ENCODE measurements at places on chromosomes 5 and 9.

DNA sequence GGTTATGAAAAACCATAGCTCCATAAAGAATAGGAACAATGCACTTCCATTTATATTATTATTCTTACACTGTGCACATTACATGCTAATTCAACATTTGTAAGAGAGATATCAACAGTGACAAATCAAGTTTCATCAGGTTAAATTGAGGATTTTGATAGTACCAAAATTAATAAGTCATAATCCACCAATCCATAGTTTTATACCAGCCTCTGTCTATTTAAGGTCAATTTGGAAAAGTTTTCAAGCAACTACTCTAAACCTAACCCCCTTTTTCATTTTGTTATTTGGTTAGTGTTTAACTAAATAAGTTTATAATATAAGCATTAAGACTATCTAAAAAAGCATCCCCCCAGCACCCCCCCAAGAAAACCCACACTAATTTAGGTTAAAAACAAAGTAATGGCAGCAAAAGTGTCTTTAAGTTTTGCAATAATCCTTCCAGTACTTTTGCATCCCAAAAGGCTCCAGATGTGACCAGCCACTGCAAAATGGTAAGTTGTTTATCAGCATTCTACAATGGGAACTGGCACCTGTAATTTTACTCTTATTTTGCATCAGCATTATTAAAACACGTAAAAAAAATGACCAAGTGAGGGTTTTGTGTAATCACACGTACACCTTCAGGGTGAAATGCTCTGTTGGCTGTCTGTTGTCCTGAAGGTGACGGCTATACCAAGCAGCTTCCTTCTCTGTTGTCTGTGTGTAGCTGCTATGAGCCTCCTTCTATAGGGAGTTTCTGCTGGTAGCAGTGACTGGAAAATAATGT is 36.8 kb upstream of the SSBP2 start:
- peak; percentile 86 for DNase-seq
- no peaks in the 10 kb centered on the region for H3K27me3 ChIP-seq
- H3K27ac ChIP-seq: no peak overlapping the region
- no peak overlapping the region for H3K4me3 ChIP-seq
- no peaks in the 10 kb centered on the region for H3K36me3 ChIP-seq
- H3K4me1 ChIP-seq: peaks cover 12% of the 10 kb centered on the region

- H3K36me3 ChIP-seq: no peaks in the 10 kb centered on the region
- H3K4me1 ChIP-seq: no peaks in the 10 kb centered on the region
- H3K27me3 ChIP-seq: no peaks in the 10 kb centered on the region
- no peak overlapping the region for H3K4me3 ChIP-seq
- DNase-seq: no peak
Measured at GRCh38 chr9:28542928-28543327, 969.6 kb upstream of the C9orf72 start.

DNA sequence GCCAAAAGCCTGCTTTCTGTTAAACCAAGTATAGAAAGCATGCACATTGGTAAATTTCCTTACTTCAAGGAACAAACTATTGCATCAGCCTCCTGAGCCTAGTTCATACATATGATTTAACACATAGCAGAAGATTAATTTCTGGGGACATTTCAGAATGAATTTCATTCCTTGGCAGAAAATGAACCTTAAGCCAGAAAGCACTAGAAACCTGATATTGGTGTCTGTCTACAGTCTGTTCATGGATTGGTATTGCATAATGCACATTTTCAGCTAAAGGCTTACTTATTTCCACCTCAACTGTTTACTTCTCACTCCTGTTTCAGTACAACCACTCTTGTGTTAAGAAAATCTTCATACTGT is 1471.8 kb upstream of the NUDT12 start:
- DNase-seq: no peak
- no peaks in the 10 kb centered on the region for H3K4me1 ChIP-seq
- H3K36me3 ChIP-seq: no peaks in the 10 kb centered on the region
- H3K27ac ChIP-seq: no peak overlapping the region
- no peaks in the 10 kb centered on the region for H3K27me3 ChIP-seq

GRCh38 chr9:125133403-125134329 is 9.7 kb downstream of the SCAI start:
- no peak overlapping the region for H3K27ac ChIP-seq
- no peaks in the 10 kb centered on the region for H3K36me3 ChIP-seq
- no peak overlapping the region for H3K4me3 ChIP-seq
- DNase-seq: no peak
- no peaks in the 10 kb centered on the region for H3K27me3 ChIP-seq

GRCh38 chr9:119412399-119412798 is 43.2 kb upstream of the BRINP1 start:
- H3K36me3 ChIP-seq: no peaks in the 10 kb centered on the region
- no peak overlapping the region for H3K4me3 ChIP-seq
- DNase-seq: no peak
- H3K27me3 ChIP-seq: no peaks in the 10 kb centered on the region
- H3K4me1 ChIP-seq: no peaks in the 10 kb centered on the region

GRCh38 chr9:38000735-38001134 is 68.3 kb downstream of the SHB start:
- H3K27ac ChIP-seq: no peak overlapping the region
- no peak for DNase-seq
- no peaks in the 10 kb centered on the region for H3K27me3 ChIP-seq
- H3K36me3 ChIP-seq: no peaks in the 10 kb centered on the region
- no peaks in the 10 kb centered on the region for H3K4me1 ChIP-seq

GRCh38 chr9:2298217-2298616 is 283.1 kb downstream of the SMARCA2 start:
- no peaks in the 10 kb centered on the region for H3K4me1 ChIP-seq
- H3K36me3 ChIP-seq: no peaks in the 10 kb centered on the region
- no peak overlapping the region for H3K27ac ChIP-seq
- no peak overlapping the region for H3K4me3 ChIP-seq
- no peaks in the 10 kb centered on the region for H3K27me3 ChIP-seq

DNA sequence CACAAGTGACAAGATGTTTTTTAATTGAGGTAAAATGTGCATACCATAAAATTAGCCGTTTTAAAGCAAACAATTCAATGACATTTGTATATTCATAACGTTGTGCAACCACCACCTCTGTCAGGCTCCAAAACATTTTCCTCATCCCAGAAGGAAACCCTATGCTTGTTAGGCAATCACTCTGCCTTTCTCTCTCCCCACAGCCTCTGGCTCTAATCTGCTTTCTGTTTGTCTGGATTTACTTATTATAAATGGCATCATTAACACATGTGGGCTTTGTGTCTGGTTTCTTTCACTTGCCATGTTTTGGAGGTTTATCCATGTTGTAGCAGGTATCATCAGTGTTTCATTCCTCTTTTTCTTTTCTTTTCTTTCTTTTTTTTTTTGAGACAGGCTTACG is 1.4 kb upstream of the N4BP3 start:
- no peak overlapping the region for H3K27ac ChIP-seq
- H3K36me3 ChIP-seq: no peaks in the 10 kb centered on the region
- no peak overlapping the region for H3K4me3 ChIP-seq
- no peak for DNase-seq
- H3K27me3 ChIP-seq: no peaks in the 10 kb centered on the region
- H3K4me1 ChIP-seq: peaks cover 9% of the 10 kb centered on the region

GRCh38 chr5:137619191-137619870 is 116.6 kb downstream of the KLHL3 start:
- no peaks in the 10 kb centered on the region for H3K27me3 ChIP-seq
- H3K4me1 ChIP-seq: peaks cover 32% of the 10 kb centered on the region
- H3K36me3 ChIP-seq: no peaks in the 10 kb centered on the region
- DNase-seq: peak; percentile 93

DNA sequence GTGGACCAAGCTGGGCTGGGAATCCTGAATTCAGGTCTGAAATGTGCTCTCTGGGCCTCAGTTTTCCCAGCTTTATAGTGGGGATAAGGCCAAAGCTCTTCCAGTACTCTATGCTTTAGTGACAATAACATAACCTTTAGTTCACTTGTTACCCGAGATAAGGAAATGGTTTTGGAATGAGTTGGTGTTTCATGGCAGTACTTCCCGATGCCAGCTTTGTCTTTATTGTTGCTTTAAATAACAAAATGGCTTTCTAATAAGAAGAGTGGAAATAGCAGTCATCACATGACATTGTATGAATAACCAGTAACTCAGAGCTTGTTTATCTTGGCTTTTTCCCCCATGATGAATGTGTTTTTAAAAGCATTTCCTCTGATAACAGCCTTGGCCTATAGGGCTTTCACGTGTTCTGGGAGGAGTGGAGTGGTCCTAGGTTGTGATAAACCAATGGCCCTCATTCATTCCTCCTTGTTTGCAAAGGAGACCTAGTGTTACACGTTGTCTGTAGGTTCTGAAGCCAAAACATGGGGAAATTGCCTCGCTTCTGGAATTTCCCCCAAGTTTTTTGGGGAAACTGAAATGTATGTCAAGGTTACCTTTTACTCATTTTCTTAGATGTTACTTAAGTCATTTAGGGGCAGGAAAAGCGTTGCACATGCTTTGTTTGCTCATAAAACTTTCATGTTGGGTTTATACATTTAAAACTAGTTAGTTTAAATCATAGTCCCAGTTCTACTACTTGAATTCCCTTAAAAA is 53.7 kb downstream of the ZNF618 start:
- H3K4me3 ChIP-seq: no peak overlapping the region
- no peak for DNase-seq
- H3K27ac ChIP-seq: no peak overlapping the region
- H3K27me3 ChIP-seq: no peaks in the 10 kb centered on the region
- H3K36me3 ChIP-seq: no peaks in the 10 kb centered on the region

GRCh38 chr5:60346393-60346792 is 353.6 kb downstream of the DEPDC1B start:
- H3K4me1 ChIP-seq: no peaks in the 10 kb centered on the region
- DNase-seq: no peak
- no peaks in the 10 kb centered on the region for H3K36me3 ChIP-seq

DNA sequence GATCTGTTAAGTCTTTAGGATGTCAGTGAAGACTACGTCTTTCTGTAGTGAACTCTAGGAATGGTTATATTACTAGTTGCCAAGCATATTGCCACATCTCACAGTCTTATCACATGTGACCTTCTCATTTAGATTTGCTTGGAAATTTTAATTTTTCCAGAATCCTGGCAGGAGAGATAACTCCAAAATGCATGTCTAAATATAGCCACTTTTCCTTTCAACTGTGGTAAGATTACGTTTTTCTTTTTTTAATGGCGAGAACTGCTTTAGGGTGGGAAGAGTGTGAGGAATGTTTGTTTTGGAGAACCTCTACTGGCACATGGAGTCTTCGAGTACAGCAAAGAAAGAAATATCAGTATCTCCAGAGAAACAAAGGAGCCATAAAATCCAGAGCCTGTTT is 91.7 kb upstream of the ADAMTSL1 start:
- H3K27me3 ChIP-seq: no peaks in the 10 kb centered on the region
- DNase-seq: no peak
- no peak overlapping the region for H3K4me3 ChIP-seq

DNA sequence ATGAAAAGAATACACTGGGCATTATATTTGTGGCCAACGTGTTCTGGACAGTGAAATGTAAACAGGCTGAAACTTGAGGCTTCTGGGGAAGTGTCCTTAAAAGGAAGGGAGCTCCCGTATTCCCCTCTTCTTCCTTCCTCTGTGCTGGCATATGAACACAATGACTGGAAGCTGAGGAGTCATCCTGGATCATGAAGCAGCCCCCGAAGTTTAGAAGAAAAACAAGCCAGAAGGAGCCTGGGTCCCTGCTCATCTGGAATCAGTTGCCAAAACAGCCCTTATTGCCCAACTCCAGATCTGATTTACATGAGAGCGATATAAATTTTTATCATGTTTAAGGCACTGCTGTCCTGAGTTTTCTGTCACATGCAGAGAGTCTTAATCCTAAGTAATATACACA is 65.4 kb upstream of the SLC1A1 start:
- no peaks in the 10 kb centered on the region for H3K4me1 ChIP-seq
- DNase-seq: no peak
- H3K27ac ChIP-seq: no peak overlapping the region
- H3K4me3 ChIP-seq: no peak overlapping the region
- no peaks in the 10 kb centered on the region for H3K36me3 ChIP-seq
- no peaks in the 10 kb centered on the region for H3K27me3 ChIP-seq

DNA sequence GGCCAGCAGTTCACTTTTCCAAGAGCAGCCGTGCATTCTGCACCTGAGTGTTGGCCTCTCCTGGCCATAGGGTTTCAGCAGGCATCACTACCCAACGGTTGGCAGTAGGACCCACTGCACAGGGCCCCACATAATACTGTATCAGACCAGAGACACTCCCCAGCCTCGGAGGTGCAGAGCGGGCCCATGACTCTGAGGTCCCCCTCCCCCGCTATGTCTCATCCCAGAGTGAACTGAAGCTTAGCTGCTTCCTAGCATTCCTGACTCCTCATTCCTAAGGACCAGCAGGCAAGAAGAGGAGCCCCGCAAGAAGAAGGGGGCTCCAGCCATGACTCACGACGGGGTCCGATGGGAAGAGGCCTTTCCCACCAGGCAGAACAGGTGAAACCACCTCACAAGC is 67.2 kb downstream of the CAMSAP1 start:
- no peaks in the 10 kb centered on the region for H3K27me3 ChIP-seq
- no peak overlapping the region for H3K27ac ChIP-seq
- H3K4me3 ChIP-seq: no peak overlapping the region
- H3K36me3 ChIP-seq: no peaks in the 10 kb centered on the region
- H3K4me1 ChIP-seq: no peaks in the 10 kb centered on the region
- no peak for DNase-seq

- no peaks in the 10 kb centered on the region for H3K4me1 ChIP-seq
- no peaks in the 10 kb centered on the region for H3K27me3 ChIP-seq
- no peak for DNase-seq
- H3K27ac ChIP-seq: no peak overlapping the region
- no peak overlapping the region for H3K4me3 ChIP-seq
- H3K36me3 ChIP-seq: no peaks in the 10 kb centered on the region
Measured at GRCh38 chr5:61680247-61680646, 348.2 kb downstream of the ZSWIM6 start.

- H3K4me1 ChIP-seq: peaks cover 8% of the 10 kb centered on the region
- no peaks in the 10 kb centered on the region for H3K36me3 ChIP-seq
- H3K27ac ChIP-seq: no peak overlapping the region
- DNase-seq: peak; percentile 71
- H3K4me3 ChIP-seq: no peak overlapping the region
- H3K27me3 ChIP-seq: no peaks in the 10 kb centered on the region
Measured at GRCh38 chr5:144203750-144204596, 33.3 kb downstream of the KCTD16 start.

DNA sequence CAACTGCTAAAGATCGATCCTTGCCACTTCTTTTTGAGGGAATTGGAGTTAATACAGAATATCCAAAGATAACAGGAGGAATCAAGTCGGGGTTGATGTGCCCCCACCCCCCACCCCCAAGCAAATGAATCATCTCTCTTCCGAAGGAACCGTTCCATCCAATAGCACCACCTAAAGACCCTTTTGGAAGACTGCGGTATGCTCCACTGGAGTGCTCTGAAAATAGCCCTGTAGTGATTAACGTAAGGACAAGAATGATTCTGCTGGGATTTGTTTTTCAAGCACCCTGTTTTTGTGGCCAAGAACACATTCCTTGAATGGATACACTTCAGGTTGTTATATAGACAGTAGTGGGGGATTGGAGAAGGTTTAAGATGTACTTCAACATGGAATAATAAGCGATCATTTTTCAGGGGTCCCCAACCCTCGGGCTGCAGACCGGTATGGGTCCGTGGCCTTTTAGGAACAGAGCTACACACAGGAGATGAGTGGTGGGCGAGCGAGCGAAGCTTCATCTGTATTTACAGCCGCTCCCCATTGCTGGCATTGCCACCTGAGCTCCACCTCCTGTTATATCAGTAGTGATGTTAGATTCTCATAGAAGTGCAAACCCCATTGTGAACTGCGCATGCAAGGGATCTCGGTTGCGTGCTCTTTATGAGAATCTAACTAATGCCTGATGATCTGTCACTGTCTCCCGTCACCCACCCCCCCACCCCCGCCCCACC is 44.5 kb upstream of the TMEM252 start:
- no peak overlapping the region for H3K4me3 ChIP-seq
- DNase-seq: no peak
- H3K4me1 ChIP-seq: peaks cover 6% of the 10 kb centered on the region
- no peaks in the 10 kb centered on the region for H3K36me3 ChIP-seq
- no peaks in the 10 kb centered on the region for H3K27me3 ChIP-seq

All from testis (tissue), 5 donors.